GM23338 (cell line): ENCODE measurements at places on chromosomes 1 and 21.

GRCh38 chr1:178407655-178408054 lies 89.1 kb downstream of the CLEC20A start:
- no peaks in the 10 kb centered on the region for H3K27me3 ChIP-seq
- no peak overlapping the region for H3K27ac ChIP-seq
- no peaks in the 10 kb centered on the region for H3K36me3 ChIP-seq
- H3K4me1 ChIP-seq, result no peaks in the 10 kb centered on the region
- H3K4me3 ChIP-seq, result no peak overlapping the region

GRCh38 chr1:109901524-109902145 lies 9.0 kb upstream of the CSF1 start:
- no peaks in the 10 kb centered on the region for H3K4me1 ChIP-seq
- no peak for DNase-seq
- H3K4me3 ChIP-seq, result no peak overlapping the region
- no peaks in the 10 kb centered on the region for H3K27me3 ChIP-seq
- H3K27ac ChIP-seq, result no peak overlapping the region

DNA sequence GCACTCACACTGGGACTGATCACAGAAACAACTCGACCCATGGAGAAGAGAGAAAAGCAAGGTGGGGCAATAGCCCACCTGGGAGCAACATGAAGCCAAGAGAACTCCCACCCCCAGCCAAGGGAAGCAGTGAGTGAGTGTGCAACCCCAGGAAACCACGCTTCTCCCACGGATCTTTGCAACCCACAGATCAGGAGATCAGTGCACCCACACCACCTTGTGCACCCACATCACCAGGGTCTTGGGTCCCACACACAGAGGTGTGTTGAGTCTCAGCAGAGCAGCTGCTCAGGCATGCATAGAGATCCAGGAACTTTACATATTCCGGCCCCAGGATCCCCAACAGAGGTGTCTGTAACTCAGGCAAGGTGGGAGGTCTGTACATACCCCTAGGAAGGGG lies 17.2 kb upstream of the PRDX6 start:
- H3K4me3 ChIP-seq, result no peak overlapping the region
- DNase-seq, result no peak
- H3K27me3 ChIP-seq, result no peaks in the 10 kb centered on the region
- H3K36me3 ChIP-seq, result peaks cover 4% of the 10 kb centered on the region
- H3K27ac ChIP-seq, result no peak overlapping the region

DNA sequence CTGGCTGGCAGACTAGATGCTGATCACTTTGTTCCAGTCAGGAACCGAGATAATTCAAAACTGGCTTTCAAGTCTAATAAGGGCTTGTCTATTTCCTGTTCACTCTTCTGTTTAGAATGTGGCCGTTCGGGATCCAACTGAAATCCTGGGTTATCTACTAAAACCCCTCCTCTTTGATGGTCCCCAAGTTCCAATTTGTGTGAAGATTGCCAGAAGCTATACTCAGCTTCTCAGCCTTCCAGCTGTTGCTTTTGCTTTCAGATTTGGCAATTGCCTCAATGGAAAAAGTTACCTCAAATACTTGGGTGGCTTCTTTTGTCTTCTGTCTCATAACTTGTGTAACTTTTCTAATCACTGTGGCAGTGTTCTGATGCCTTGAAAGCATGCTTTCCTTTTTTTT lies 43.7 kb downstream of the BTBD8 start:
- no peaks in the 10 kb centered on the region for H3K36me3 ChIP-seq
- H3K27ac ChIP-seq, result no peak overlapping the region
- DNase-seq, result no peak
- no peak overlapping the region for H3K4me3 ChIP-seq

DNA sequence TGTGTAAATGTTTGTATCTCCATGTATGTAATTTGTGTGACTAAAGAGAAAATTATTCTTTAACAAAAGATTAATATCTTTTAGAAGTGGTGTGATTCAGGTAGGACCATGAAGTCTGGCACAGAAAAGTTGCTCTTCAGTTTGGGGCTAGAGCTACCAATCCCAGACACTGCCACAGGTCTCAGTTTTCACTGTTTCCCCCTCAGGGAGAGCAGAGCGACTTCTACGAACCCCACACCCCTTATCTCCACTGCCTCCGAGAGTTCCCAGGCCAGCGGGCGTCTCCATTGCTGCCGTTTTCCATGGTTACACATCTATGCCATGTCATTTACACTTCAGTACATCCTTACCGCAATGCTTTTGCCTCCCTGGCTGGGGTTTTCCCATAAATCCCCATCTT lies 93.0 kb upstream of the SMYD2 start:
- peak; percentile 31 for DNase-seq
- H3K4me1 ChIP-seq, result peaks cover 6% of the 10 kb centered on the region
- H3K36me3 ChIP-seq, result no peaks in the 10 kb centered on the region
- peak overlapping the region; percentile 62 for H3K4me3 ChIP-seq
- H3K27ac ChIP-seq, result no peak overlapping the region
- H3K27me3 ChIP-seq, result peaks cover 50% of the 10 kb centered on the region

- H3K27me3 ChIP-seq, result no peaks in the 10 kb centered on the region
- DNase-seq, result no peak
- peaks cover 9% of the 10 kb centered on the region for H3K4me1 ChIP-seq
- no peak overlapping the region for H3K4me3 ChIP-seq
Observed at GRCh38 chr1:115536279-115536816, 105.4 kb upstream of the VANGL1 start.

- no peak overlapping the region for H3K4me3 ChIP-seq
- H3K4me1 ChIP-seq, result peaks cover 4% of the 10 kb centered on the region; the same call in 1 of the 2 replicates
- no peaks in the 10 kb centered on the region for H3K36me3 ChIP-seq
- no peak for DNase-seq
Observed at GRCh38 chr21:35375115-35375514, 326.0 kb upstream of the RUNX1 start.

GRCh38 chr21:44836666-44837471 lies 19.0 kb upstream of the SUMO3 start:
- H3K27ac ChIP-seq, result no peak overlapping the region
- H3K36me3 ChIP-seq, result no peaks in the 10 kb centered on the region
- DNase-seq, result no peak

DNA sequence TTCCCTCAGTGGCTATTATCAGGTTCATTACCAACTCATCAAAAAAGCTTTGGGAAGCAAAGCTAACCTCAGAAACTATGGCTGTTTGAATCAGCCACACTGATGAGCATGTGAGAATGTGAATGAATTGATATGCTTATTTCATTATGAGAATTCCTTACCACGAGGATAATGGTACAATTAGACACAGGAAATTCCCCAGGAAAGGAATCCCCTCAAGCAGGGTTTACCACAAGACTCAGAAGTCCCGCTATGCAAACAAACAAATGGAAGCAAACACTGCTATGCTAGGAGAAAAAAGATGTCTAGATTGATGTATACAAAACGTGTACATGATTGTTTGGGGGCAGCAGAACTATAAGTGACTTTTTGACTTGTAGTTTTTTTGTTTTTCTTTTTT lies 205.0 kb downstream of the HMCN1 start:
- H3K4me1 ChIP-seq, result peaks cover 18% of the 10 kb centered on the region
- peak; percentile 56 for DNase-seq
- H3K36me3 ChIP-seq, result no peaks in the 10 kb centered on the region
- H3K4me3 ChIP-seq, result no peak overlapping the region
- peak overlapping the region; percentile 87 for H3K27ac ChIP-seq
- no peaks in the 10 kb centered on the region for H3K27me3 ChIP-seq

DNA sequence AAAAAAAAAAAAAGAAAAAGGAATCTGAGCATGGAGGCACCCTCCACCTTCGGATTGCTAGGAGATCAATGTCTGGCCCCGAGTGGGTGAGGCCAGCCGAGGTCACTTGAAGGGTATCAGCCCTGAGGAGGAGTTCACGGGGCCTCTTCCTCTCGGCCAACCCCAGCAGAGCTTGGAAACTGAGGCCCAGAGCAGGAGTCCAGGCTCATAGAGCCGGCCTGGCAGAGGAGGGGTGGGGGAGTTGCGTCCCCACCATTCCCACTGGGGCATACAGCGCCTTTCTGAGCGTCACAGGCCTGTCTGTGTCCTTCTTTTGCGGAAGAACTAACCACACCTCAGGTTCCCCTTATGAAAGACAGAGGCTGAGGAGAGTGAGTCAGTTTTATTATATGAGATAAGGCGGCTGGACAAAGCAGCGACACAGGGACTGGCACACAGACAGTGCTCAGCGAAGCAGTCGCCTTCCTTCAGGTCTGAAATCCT lies 17.1 kb upstream of the EPHA2 start:
- DNase-seq, result no peak
- H3K27ac ChIP-seq, result no peak overlapping the region
- no peaks in the 10 kb centered on the region for H3K27me3 ChIP-seq
- no peaks in the 10 kb centered on the region; the same call in 1 of the 2 replicates for H3K36me3 ChIP-seq
- no peak overlapping the region for H3K4me3 ChIP-seq
- peaks cover 15% of the 10 kb centered on the region; the same call in 1 of the 2 replicates for H3K4me1 ChIP-seq

DNA sequence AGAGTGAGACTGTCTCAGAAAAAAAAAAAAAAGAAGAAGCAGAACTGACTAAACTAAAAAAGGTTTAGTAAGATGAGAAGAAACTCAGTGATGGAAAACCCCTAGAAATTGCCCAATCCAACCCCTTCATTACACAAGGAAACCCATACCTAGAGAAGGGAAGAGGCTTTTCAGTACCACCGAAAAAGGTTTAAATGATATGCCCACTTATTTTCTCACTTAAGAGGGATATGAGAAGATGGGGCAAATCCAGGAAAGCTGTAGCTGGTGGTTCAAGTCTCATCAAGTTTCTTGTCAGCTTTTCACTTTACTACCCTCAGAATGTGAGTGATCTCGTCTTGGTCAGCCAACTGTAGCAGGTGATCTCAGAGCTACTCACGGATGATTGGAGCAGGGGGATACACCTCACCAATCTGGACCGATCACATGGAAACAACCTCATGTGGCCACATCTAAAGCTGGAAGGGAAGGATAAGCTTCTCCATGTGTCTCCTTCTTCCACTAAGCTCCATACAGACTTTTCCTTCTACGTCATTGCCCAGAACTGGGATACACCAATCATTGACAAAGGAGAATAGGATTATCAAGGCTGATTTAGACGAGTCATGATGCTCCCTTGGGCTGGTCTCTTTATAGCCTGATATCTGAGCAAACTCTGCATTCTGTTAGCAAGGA lies 126.7 kb upstream of the POU3F1 start:
- no peak overlapping the region for H3K27ac ChIP-seq
- H3K36me3 ChIP-seq, result no peaks in the 10 kb centered on the region
- H3K4me1 ChIP-seq, result no peaks in the 10 kb centered on the region
- H3K4me3 ChIP-seq, result no peak overlapping the region
- H3K27me3 ChIP-seq, result no peaks in the 10 kb centered on the region
- no peak for DNase-seq

- no peak overlapping the region for H3K4me3 ChIP-seq
- H3K27ac ChIP-seq, result no peak overlapping the region
- H3K4me1 ChIP-seq, result no peaks in the 10 kb centered on the region
- H3K27me3 ChIP-seq, result no peaks in the 10 kb centered on the region
- no peaks in the 10 kb centered on the region for H3K36me3 ChIP-seq
- peak; percentile 44 for DNase-seq
Observed at GRCh38 chr21:17270229-17270628, 242.6 kb upstream of the CXADR start.

DNA sequence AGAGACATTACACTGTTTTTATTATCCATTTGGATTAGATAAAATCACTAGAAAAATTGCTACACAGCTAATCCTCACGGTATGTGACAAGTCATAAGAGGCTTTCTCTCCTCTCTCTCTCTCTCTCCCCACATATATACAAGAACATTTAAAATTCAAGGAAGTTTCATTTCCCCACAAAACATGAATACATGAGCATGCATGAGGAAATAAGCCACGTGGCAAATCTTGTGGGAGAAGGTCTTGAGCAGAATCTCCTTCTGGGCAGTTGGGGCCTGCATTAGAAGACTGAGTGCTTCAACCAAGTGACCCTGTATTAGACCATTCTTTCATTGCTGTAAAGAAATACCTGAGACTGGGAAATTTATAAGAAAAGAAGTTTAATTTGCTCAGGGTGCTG lies 1313.1 kb downstream of the MRPL39 start:
- H3K27ac ChIP-seq, result no peak overlapping the region
- no peaks in the 10 kb centered on the region for H3K4me1 ChIP-seq
- no peaks in the 10 kb centered on the region for H3K36me3 ChIP-seq
- no peak for DNase-seq
- H3K4me3 ChIP-seq, result no peak overlapping the region

DNA sequence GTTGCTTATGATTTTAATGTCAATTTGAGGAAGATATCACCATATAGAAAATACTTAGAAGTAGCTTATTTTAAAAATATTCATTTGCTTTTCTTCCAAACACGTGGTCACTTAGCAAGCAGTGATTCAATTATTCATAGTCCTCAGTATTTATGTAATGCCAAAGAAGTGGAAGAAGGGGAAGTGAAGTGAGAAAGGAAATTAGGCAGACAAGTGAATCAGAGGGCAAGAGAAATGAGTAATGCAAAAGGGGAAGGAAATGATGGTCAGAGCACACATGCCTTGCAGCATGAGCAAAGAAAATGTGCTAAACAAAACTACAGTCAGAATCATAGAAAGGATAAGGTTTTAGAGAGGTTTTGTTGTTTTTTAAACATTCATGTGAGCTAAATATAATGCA lies 31.8 kb downstream of the SDCCAG8 start:
- H3K4me1 ChIP-seq, result peaks cover 10% of the 10 kb centered on the region
- no peaks in the 10 kb centered on the region for H3K36me3 ChIP-seq

DNA sequence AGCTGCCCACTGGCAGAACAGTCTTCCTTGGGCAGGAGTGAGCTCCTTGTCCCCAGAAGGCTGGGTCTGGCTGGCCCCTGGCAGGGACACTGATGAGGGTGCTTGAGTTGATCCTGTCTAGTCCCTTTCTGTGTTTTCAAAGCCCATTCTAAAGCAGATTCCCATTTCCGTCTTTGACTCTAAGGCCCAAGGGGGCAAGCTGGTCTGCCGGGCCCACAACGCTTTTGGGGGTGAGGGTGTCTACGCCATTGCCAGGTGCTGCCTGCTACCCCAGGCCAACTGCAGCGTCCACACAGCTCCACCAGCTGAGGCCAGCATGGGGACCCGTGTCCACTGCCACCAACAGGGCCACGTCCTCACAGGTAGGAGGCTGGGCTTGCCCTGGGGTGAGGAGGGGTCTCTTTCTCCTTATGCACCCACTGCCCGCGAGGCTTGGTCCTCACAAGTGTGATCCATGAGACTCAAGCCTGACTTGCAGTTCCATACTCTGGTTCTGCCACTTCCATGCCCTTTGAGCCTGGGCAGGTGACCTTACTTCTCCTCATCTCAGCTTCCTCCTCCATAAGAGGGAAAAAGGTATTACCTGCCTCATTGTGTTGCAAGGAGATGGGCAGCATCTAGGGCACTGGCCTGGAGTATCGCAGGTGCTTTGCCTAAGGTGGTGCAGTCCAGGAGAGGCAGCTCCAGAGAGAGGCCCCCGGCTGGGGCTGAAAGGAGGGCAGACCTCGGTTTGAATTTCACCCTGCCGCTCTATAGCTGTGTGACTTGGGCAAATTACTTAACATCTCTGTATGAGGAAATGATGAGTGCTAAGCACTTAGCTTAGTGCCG lies 20.2 kb downstream of the PCSK9 start:
- peaks cover 63% of the 10 kb centered on the region for H3K36me3 ChIP-seq
- no peaks in the 10 kb centered on the region for H3K27me3 ChIP-seq
- H3K4me1 ChIP-seq, result no peaks in the 10 kb centered on the region
- H3K27ac ChIP-seq, result peak overlapping the region; percentile 59
- no peak for DNase-seq
